M059J (cell line): ENCODE measurements at places on chromosomes 5 and 9. TPM values are rescaled to one million over a fixed set of nuclear protein-coding genes. Genes with fewer than 3 reads are reported as not detected.
A peak's percentile ranks its signal among the peaks of the same experiment; 100 is the strongest.

DNA sequence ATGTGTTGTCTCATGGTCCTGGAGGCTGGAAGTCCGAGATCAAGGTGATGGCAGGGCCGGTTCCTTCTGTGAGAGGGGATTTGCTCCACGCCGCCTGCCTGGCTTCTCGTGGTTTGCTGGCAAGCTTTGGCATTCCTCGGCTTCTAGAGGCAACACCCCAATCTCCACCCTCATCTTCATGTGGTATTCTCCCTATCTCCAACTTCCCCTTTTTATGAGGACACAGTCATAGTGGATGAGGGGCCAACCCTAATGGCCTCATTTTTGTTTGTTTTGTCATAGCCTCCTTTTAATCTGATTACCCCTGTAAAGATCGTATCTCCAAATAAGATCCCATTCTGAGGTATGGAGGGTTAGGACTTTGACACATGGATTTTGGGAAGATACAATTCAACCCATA lies 41.7 kb upstream of the CLK4 start:
- DNase-seq = peak; percentile 50

- no peak for DNase-seq
These were observed 622 bp upstream of the RGS14 start for GRCh38 chr5:177357146-177357458.

DNA sequence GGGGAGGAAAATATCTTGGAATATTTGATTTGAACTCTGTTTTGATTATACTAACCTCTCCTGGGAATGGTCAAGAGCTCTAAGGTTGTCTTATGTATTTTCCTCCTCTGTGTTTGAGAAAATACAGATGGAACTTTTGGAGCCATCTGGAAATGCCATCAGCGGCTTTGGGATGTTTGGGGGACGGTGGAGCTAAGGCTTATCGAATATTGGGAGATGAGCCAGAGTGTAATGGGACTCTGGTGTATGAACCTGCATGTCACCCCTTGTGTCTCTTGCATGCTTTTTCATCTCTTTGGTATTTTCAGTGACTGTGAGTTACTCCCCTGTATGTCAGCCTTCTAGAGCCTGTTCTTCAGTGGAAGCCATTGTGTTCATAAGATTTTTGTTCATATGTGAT lies 180.0 kb upstream of the OTULINL start:
- no peak for DNase-seq

DNA sequence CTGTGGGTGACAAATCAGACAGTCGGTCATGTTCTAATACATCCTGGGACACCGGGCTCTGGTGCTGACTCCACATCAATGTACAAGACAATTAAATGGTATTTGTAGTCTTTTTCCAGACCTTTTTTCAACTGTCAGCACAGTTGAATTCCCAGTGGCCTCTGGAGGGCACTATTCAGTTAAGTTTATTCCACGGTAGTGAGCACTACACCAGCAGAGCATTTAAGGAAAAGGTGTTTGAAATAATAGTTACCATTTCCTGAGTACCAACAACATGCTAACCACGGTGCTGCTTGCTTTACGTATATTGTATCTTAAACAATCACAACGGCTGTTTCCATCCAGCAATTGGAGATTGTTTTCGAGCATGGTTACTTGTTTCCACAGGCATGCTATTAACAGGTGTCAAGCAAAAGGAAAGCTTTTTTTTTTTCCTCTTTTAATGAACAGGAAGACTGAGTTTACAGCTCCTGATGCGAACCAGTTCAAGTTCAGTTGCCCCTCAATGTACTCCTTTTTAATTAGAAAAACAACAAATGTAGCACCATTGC lies 186.7 kb downstream of the PDZD2 start:
- peak; percentile 75 for DNase-seq

Gene HNRNPAB
- 85.0 and 137 TPM in 2 replicates for total RNA-seq
